Frontal cortex (tissue), 4 donors: ENCODE measurements at places on chromosomes 5 and 9.

DNA sequence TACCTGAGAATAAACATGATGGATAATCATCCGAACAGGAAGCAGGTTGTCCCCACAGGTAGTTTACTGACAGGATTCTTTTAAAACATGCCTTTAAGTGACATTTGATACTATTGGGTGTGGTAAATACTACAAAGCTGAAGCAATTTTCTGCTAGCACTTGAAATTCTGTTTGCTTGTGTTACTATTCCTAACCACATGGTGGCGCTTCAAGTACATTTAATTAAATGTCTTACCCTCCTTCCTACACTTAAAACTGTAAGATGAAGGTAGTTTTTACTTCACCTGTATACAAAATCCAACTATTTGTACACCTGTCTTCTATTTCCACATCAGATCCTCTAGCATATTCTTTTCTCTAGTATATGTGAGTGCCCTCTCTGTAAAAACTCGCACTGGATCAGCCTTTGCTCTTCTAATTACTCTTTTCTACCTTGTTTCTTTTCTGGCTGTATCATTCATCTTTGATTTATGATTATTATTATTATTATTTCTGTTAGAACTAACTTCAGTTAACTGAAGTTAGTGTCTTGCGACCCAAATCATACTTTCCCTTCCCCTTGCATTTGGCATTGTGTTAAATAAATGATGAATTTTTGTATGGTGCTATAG lies 18.4 kb downstream of the SLC25A46 start:
- no peak for DNase-seq

GRCh38 chr9:113540466-113540865 lies 76.9 kb downstream of the RGS3 start:
- DNase-seq = no peak

DNA sequence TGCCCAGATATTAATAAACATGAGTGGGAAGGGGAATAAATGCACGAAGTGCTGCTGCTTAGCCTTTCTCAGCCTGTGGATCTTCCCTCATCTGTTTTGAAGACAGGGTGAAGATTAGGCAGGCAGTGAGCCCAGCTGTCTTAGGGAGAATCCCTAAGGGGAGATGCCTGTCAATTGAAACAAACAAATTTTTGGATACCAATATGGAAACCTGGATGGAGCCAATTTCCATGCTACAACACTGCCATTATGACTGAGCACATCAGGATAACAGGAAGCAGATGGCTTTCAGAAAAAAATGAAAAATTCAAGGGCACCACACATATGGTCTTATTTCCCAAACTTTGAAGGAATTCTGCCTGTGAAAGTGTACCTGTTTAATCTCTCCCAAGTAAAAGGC lies 80.3 kb downstream of the HMHB1 start:
- DNase-seq = no peak

GRCh38 chr5:86152988-86153560 lies 464.7 kb upstream of the COX7C start:
- no peak for DNase-seq

GRCh38 chr5:91206734-91207133 lies 176.4 kb downstream of the ARRDC3 start:
- DNase-seq = no peak

DNA sequence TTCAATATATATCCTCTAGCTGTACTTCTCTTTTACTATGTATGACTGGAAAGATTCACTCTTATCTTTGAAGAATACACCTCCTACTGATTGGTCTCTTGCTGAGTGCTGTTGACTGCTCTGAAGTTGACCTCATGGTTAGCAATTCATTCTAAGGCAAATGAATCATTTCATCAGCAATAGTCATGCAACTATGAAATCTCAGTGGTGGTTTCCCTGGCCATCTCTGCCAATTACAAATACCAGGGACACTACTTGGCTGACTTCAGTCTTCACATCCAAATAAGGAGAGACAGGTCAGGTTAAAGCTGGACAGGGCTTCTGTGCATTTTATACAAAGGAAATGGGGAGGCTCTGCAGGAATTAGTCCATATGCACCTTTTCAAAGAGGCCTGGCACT lies 333.5 kb upstream of the ACTBL2 start:
- no peak for DNase-seq

GRCh38 chr5:171131497-171131896 lies 177.6 kb upstream of the TLX3 start:
- DNase-seq = no peak

GRCh38 chr5:119789406-119790117 lies 160.2 kb downstream of the FAM170A start:
- DNase-seq = no peak

DNA sequence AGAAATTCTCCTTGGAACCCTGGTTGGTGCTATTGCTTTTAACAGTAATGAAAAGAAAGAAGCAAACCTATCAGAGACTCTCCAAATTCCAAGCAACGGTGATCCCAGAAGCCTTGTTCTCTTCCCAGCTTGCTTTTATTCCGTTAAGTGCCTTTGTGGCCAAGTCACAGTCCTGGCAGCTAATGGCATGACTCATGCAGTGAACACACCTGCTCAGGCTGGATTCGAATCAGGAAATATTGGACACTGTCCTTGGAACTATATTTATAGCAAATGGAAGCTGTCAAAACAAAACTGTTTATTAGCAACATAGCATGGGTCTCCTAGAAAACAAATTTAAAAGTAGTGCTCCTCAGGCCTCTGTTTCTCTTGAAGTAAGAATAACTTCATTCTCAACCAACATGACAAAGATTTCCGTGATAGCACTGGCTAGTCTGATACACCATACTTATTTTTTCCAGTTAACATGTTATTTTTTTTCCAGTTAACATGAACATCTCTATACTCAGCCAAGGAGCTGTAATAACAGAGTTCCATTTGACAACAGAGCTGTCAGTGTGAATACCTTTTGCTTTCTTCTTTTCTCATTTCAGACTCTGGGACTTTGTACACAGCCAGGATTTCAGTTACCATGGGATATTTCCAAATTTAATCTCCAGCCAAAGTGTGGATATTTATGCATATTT lies 502.4 kb downstream of the GADD45G start:
- no peak for DNase-seq

DNA sequence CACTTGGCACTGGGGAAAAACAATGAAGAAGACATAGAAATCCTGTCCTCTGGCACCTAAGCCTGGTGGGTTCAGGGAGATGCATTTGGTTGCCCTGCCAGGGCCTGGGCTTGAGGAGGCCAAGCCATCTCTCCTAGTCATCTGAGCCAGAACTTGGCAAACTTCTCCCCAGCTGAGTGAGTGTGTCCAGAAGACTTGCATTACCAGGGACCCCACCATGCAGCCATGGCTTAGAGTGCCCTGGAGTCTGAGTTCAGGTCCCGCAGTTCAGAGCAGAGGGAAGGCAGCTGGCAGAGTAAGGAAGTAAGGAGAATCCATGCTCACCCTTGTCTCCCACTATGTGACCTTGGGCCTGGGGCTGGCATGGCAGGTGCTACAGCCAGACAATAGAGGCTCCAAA lies 37.4 kb upstream of the FCN1 start:
- no peak for DNase-seq

DNA sequence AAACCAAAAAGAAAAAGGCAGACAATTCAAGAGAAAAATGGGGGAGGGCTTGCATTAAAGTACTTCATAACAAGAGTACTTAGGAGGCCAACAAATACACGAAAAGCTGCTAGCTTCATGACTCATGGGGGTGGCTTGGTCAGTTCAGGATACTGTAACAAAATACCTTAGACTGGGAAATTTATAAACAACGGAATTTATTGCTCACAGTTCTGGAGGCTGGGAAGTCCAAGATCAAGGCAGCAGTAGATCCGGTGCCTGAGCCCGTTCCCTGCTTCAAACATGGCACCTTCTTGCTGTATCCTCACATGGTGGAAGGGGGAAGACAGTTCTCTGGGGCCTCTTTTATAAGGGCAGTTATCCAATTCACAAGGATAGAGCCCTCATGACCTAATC lies 111.4 kb downstream of the C9orf50 start:
- DNase-seq = no peak

- DNase-seq = no peak
Observed at GRCh38 chr9:129401623-129402370, 219.1 kb downstream of the C9orf50 start.

GRCh38 chr9:129851821-129852220 lies 16.6 kb downstream of the USP20 start:
- DNase-seq = no peak

GRCh38 chr5:17228821-17229291 lies 11.4 kb downstream of the BASP1 start:
- no peak for DNase-seq

- no peak for DNase-seq
Observed at GRCh38 chr9:93076101-93076791, 17.7 kb downstream of the SUSD3 start.

DNA sequence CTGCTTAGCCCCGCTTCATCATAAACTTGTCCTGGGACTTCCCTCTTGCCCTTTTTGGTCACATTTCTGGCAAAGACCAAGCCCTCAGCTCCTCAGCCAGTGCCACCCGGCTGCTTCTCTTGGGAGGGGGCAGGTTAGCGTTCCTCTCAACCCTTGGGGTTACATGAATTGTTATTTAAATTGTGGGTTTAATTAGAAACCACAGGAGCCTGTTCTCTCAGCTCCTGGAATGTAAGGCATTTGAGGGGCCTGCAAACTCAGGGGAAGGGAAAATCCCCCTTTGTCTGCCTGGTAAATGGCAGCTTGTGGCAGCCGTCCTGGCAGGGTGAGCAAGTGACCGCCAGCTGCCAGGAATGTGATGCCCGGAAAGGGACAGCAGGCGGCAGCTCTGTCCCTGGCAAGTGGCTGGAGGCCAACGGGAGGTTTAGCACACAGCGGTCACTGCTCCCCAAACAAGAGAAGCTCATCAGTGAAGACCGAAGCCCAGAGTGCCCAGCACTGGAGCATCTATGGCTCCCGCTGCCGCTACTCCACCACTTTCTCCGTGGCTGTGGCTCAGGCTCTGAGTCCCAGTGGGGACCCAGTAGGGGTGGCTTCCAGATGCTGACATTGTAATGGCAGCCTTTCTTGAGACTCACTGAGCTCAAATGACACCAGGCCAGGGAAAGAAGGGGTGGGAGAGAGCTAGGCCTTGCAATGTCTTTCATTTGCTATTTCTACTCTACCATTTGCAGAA lies 51.7 kb downstream of the SHB start:
- DNase-seq = peak; percentile 72

- no peak for DNase-seq
Observed at GRCh38 chr5:76716456-76717157, 681 bp downstream of the F2R start.

- no peak for DNase-seq
Observed at GRCh38 chr5:122701640-122702523, 73.0 kb upstream of the SNX2 start.

DNA sequence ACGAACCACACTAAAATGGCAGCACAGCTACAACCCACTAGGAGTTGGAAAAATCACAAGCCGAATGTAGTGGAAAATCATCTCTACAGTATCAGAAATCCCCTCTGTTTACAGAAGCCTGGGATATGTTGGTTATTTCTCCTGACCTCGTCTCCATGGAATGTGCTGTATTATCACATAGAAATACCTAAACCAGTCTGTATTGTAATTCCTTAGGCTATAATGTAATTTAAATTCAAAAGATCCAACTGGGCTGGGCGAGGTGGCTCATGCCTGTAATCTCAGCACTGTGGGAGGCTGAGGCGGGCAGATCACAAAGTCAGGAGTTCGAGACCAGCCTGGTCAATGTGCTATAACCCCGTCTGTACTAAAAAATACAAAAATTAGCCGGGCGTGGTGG lies 244.8 kb upstream of the MPDZ start:
- DNase-seq = no peak

DNA sequence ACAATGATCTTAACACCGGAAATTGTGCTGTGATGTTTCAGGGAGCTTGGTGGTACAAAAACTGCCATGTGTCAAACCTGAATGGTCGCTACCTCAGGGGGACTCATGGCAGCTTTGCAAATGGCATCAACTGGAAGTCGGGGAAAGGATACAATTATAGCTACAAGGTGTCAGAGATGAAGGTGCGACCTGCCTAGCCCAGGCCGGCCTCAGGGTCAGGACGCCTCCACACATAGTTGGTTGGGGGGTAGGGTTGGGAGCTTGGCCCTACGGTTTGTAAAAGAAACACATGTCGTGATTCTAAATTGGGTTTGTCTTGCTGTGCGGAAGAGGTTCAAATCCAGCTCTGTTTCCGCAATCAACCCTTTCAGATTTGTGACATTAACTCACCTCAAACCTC lies 6.6 kb downstream of the FCN2 start:
- DNase-seq = no peak
